ENCODE measurements at places on chromosomes 4 and X. TPM values are rescaled to one million over a fixed set of nuclear protein-coding genes. Genes with fewer than 3 reads are reported as not detected.

DNA sequence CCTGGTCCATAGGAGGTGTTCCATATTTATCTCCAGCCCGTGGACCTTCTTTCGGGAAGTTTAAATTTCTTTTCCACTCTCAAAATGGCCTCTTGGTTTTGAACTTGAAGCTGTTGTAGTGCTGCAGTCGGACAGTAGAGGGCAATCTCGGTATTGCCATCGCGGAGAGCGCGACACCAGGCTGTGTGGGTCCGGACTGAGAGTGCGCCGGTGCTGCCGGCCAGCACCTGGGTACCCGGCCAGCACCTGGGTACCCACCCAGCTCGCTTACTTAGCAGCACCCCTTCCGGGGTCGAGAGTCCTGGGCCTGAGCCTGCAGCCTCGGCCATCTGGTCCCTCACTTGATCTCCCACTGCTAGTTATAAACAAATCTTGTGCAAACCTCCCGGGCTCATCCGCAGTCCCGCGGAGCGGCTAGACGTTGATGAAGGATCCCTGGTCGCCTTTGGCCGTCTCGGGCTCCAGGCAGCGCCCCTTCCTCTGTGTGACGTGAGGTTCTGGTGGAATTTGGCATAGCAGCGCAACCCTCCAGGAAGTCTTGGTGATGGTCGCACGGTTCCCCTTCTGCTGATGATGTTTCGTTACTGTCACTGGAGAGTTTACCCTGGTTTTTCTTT is 18.0 kb downstream of the FAM9A start:
- H3K27me3 ChIP-seq = no peaks in the 10 kb centered on the region
- no peak overlapping the region for H3K4me3 ChIP-seq
- DNase-seq = no peak
- no peaks in the 10 kb centered on the region for H3K36me3 ChIP-seq
- H3K4me1 ChIP-seq = no peaks in the 10 kb centered on the region

- H3K4me1 ChIP-seq = no peaks in the 10 kb centered on the region
- H3K36me3 ChIP-seq = no peaks in the 10 kb centered on the region
- H3K4me3 ChIP-seq = no peak overlapping the region
- no peaks in the 10 kb centered on the region for H3K27me3 ChIP-seq
Observed at GRCh38 chr4:74120086-74120485, 21.1 kb upstream of the CXCL2 start.

SRD5A3 gene
- total RNA-seq = 5.6 TPM

DNA sequence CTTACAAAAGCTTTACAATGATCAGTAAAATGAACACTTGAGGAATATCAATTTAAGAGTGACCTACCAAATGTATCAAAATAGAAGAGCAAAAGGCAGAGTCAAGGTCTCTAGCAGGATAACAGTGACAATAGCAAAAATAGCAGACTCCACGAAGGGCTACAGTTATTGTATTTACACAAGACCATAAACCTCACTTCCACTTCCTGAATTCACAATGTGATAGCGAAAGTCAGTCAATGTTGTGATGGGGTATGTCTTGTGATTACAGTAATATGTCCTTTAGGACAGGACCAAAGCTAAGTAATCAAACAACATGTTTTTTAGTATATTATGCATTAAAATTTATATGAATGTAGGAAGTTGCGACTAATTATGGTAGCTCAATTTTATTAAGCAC is 139.6 kb downstream of the IQCM start:
- no peaks in the 10 kb centered on the region for H3K27me3 ChIP-seq
- H3K27ac ChIP-seq = no peak overlapping the region
- H3K4me1 ChIP-seq = no peaks in the 10 kb centered on the region
- H3K4me3 ChIP-seq = no peak overlapping the region

GRCh38 chr4:8247047-8247930 is 22.3 kb upstream of the HTRA3 start:
- no peak for DNase-seq
- no peak overlapping the region for H3K4me3 ChIP-seq
- peaks cover 2% of the 10 kb centered on the region for H3K4me1 ChIP-seq
- no peaks in the 10 kb centered on the region for H3K27me3 ChIP-seq

DNA sequence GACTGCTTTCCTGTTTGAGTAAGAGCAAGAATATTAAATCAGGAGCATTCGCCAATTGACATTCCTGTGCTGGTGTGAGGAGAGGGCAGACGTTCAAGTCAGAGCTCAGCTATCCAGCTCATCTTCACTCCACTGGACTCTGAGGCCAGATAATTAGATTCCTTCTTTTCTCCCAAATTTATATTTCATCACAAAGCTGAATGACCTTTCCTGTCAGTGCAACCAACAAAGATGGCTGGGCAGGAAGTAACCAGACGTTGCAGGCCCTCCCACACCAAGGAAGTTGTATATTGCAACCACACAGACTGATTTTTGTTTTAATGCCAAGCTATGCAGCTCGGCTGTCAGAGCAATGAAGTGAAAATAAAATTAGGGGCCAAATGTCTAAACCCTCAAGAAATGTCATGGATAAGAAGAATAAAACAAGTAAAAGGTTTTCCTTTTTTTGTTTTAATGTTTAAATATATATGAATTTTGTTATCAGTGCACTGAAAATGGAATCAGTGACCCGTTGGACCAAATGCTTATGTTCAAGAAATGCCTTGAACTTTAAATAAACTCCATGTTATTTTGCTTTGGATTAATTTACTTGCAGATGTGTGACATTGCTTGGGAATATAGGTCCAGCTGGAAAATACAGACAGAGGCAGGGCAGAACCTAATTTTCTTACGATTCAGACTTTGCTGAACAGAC is 578.9 kb upstream of the FAT1 start:
- H3K36me3 ChIP-seq = no peaks in the 10 kb centered on the region
- H3K27me3 ChIP-seq = no peaks in the 10 kb centered on the region
- H3K4me1 ChIP-seq = no peaks in the 10 kb centered on the region
- no peak overlapping the region for H3K27ac ChIP-seq
- DNase-seq = no peak

- no peaks in the 10 kb centered on the region for H3K36me3 ChIP-seq
- no peaks in the 10 kb centered on the region for H3K4me1 ChIP-seq
- no peaks in the 10 kb centered on the region for H3K27me3 ChIP-seq
- no peak overlapping the region for H3K27ac ChIP-seq
Observed at GRCh38 chr4:69524706-69525105, 29.0 kb upstream of the UGT2B4 start.

DNA sequence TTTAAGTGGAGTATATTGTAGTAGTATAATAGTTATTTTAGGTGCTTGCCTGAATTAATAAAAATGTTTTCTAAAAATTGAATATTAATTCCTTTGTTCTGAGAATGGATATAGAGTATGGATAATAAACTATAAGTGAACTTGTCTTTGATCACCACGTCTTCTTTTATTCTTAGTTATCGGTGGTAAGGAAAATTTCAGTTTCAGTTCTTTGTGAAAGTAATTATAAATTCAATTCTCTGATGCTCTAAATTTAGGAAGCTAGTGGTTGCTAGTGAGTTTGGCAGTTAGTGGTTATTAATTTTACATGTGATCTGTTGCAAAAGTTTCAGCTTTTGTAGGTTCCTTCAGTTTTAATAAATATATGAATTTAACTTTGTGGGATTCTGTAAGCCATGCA is 30.8 kb downstream of the MRPL1 start:
- no peaks in the 10 kb centered on the region for H3K27me3 ChIP-seq
- H3K36me3 ChIP-seq = peaks cover 20% of the 10 kb centered on the region
- H3K4me1 ChIP-seq = no peaks in the 10 kb centered on the region
- no peak for DNase-seq
- H3K27ac ChIP-seq = no peak overlapping the region
- no peak overlapping the region for H3K4me3 ChIP-seq

- no peaks in the 10 kb centered on the region for H3K4me1 ChIP-seq
- H3K36me3 ChIP-seq = no peaks in the 10 kb centered on the region
- H3K4me3 ChIP-seq = no peak overlapping the region
- H3K27ac ChIP-seq = no peak overlapping the region
- DNase-seq = no peak
- no peaks in the 10 kb centered on the region for H3K27me3 ChIP-seq
Observed at GRCh38 chr4:183610033-183610432, 49.0 kb downstream of the RWDD4 start.

SAGE1 gene
- total RNA-seq = not detected

GRCh38 chr4:121991968-121992367 is 40.1 kb upstream of the TRPC3 start:
- no peaks in the 10 kb centered on the region for H3K36me3 ChIP-seq
- no peaks in the 10 kb centered on the region for H3K4me1 ChIP-seq
- no peak for DNase-seq

DNA sequence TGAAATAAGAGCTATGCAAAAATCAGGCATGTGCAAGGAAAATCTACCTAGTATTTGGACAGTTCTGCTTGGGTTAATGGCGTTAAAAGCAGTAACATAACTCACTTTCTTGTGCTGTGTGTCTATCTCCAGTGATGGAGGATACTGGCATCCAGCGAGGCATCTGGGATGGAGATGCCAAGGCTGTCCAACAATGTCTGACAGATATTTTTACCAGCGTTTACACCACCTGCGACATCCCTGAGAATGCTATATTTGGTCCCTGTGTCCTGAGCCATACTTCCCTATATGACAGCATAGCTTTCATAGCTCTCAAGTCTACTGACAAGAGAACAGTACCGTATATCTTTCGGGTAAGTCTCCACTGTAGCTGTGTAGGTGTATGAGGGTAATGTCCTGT is 2.6 kb downstream of the PRDM8 start:
- no peak for DNase-seq
- H3K36me3 ChIP-seq = no peaks in the 10 kb centered on the region
- H3K27ac ChIP-seq = no peak overlapping the region
- H3K27me3 ChIP-seq = peaks cover 2% of the 10 kb centered on the region
- peaks cover 33% of the 10 kb centered on the region for H3K4me1 ChIP-seq
- no peak overlapping the region for H3K4me3 ChIP-seq

DNA sequence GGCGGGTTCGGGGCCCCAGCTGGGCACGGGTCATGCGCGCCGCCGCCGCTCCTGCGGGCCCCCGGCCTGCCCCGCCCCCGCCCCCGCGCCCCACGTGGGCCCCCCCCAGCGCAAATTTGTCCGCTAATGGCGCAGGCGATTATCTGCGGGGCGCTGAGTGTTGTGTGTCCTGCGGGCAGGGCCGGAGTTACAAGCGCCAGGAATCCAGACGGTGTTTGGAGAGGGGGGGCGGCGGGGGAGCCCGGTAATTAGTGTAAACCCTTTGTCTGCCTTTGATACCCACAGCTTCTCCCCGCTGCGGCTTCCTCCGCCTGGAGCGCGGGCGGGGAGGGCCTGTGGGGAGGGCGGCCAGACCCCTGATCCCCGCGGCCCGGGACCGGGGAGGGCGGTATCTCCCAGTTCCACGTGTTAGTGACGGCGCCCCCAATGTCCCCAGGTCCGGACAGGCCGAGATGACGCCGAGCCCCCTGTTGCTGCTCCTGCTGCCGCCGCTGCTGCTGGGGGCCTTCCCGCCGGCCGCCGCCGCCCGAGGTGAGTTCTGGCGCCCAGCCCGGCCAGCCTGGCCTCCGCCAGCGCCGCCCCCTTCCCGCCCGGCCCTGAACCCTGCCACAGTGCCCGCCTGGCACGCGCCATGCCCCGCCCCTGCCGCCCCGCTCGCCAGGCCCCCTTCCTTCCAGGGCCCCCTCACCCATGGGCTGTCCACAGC is 761 bp downstream of the FGFRL1 start:
- peak; percentile 38 for DNase-seq
- H3K27ac ChIP-seq = no peak overlapping the region
- no peaks in the 10 kb centered on the region for H3K36me3 ChIP-seq
- peak overlapping the region; percentile 32 for H3K4me3 ChIP-seq
- H3K4me1 ChIP-seq = peaks cover 30% of the 10 kb centered on the region

CISD2 gene
- total RNA-seq = 11.2 TPM

DNA sequence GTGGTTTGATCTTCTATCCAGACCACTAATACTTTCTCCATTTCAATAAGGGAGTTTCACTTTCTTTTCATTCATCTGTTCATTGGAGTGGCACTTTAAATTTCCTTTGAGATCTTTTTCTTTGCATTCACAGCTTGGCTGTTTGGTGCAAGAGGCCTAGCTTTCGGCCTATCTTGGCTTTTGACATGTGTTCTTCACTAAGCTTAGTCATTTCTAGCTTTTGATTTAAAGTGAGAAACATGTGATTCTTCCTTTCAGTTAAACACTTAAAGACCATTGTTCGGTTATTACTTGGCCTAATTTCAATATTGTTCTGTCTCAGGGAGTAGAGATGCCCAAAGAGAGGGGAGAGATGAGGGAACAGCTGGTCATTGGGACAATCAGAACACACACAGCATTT is 24.3 kb downstream of the CXCL13 start:
- H3K4me1 ChIP-seq = no peaks in the 10 kb centered on the region
- H3K4me3 ChIP-seq = no peak overlapping the region
- DNase-seq = no peak
- no peaks in the 10 kb centered on the region for H3K36me3 ChIP-seq
- no peaks in the 10 kb centered on the region for H3K27me3 ChIP-seq

- DNase-seq = no peak
- H3K4me1 ChIP-seq = no peaks in the 10 kb centered on the region
- H3K36me3 ChIP-seq = no peaks in the 10 kb centered on the region
- no peak overlapping the region for H3K4me3 ChIP-seq
Observed at GRCh38 chrX:134010690-134011089, 25.3 kb upstream of the GPC3 start.

- DNase-seq = no peak
- no peaks in the 10 kb centered on the region for H3K27me3 ChIP-seq
- H3K36me3 ChIP-seq = no peaks in the 10 kb centered on the region
- no peak overlapping the region for H3K4me3 ChIP-seq
- H3K4me1 ChIP-seq = no peaks in the 10 kb centered on the region
Observed at GRCh38 chr4:113919611-113920010, 59.8 kb downstream of the ARSJ start.

DNA sequence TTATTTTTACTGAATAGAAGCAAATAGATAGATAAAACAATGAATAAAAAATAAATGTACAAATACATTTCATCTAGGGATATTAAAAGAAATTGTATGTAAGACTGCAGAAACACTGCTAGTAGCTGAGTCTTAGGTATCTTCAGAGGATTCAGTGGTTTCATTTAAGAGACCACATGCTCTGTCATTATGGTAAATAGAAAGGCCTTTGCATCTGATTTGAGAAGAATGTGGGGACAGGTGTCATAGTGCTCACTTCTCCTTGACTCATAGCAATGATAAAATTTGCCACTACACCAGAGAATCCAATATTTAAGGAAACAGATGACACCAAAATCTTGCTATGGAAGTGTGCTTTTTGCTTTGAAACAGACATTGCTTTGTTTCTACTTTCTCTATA is 59.8 kb upstream of the PPP1R2C start:
- no peaks in the 10 kb centered on the region for H3K4me1 ChIP-seq
- no peaks in the 10 kb centered on the region for H3K27me3 ChIP-seq
- no peak overlapping the region for H3K4me3 ChIP-seq
- no peak overlapping the region for H3K27ac ChIP-seq

- no peaks in the 10 kb centered on the region for H3K4me1 ChIP-seq
- no peak overlapping the region for H3K27ac ChIP-seq
Observed at GRCh38 chr4:99205153-99205979, 13.7 kb downstream of the ADH6 start.

GRCh38 chr4:108861334-108861733 is 98.5 kb upstream of the ETNPPL start:
- no peaks in the 10 kb centered on the region for H3K27me3 ChIP-seq
- H3K4me3 ChIP-seq = no peak overlapping the region
- no peaks in the 10 kb centered on the region for H3K4me1 ChIP-seq
- H3K27ac ChIP-seq = no peak overlapping the region
- H3K36me3 ChIP-seq = no peaks in the 10 kb centered on the region
- no peak for DNase-seq

GRCh38 chr4:7742807-7743280 is 196.8 kb downstream of the AFAP1 start:
- no peaks in the 10 kb centered on the region for H3K36me3 ChIP-seq
- no peaks in the 10 kb centered on the region for H3K27me3 ChIP-seq
- H3K4me3 ChIP-seq = no peak overlapping the region
- no peaks in the 10 kb centered on the region for H3K4me1 ChIP-seq
- no peak overlapping the region for H3K27ac ChIP-seq

Data from natural killer cell (primary cell).